ENCODE measurements at places on chromosomes 6 and 20.

- peak; percentile 38 for DNase-seq
Observed at GRCh38 chr20:35314816-35315631, 22.8 kb upstream of the FAM83C start.

- DNase-seq = no peak
Observed at GRCh38 chr6:2911171-2911570, 8.1 kb upstream of the SERPINB9 start.

DNA sequence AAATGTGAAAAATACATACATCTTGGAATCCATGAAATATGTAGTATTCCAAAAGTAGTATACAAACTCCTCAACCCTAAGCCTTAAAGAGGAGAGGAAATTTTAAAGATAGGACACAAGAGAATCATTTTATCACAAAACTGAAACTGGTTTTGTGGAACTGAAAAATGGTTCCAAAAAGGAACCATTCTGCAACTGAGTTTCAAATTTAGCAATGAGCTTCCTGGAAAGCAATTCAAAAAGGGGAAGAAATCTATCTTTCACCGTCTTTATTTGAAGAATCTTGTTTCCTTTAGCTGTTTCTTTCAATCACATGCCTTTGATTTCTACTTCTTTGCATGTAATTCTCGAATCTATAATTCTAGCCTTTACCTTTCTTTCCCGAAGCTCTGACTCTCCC lies 32.2 kb upstream of the LAMP5 start:
- peak; percentile 5 for DNase-seq

DNA sequence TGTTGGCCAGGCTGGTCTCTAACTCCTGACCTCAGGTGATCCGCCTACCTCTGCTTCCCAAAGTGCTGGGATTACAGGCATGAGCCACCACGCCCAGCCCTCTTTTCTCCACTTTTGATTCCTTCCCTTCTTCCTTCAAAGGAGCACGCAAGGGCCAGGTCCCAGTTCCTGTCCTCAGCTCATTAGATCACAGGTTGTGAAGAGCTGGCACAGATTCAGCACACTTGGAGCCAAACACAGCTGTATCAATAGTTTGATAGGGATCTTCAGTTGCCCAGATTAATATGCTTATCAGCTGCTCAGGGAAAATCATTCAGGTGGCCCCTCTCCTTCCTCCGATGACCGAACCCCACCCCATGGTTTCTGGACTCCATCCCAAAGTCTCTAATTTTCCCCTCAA lies 14.4 kb upstream of the SLC22A23 start:
- DNase-seq = no peak

- no peak for DNase-seq
Observed at GRCh38 chr6:157974341-157974894, 7.2 kb upstream of the SYNJ2 start.

GRCh38 chr6:5174244-5174643 lies 86.5 kb downstream of the LYRM4 start:
- no peak for DNase-seq

GRCh38 chr6:57024321-57024720 lies 22.2 kb upstream of the KIAA1586 start:
- DNase-seq = no peak

DNA sequence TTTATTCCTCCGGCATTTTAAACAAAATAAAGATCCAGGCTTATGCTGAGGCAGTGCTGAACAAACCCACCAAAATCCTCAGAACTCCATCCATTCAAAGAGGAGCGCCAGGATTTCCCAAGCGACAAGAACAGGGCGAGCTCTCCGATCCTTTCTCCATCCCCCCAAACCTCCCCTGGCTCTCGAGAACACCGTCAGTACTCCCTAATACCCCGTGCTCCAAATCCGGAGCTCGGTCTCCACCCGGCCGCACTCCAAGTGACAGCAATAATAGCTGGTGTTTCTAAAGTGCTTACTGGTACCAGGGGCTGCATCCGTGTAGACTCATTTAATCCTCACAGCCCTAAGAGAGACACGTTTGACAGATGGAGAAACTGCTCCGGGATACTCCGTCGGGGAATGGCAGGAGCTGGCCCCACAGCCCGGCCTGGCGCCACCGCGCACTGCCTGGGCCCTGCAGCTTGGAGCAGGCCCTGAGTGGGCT lies 277.1 kb upstream of the QKI start:
- DNase-seq = no peak

- DNase-seq = no peak
Observed at GRCh38 chr6:22199771-22200170, 97.1 kb downstream of the PRL start.

- DNase-seq = no peak
Observed at GRCh38 chr6:112680091-112680490, 333.0 kb downstream of the RFPL4B start.

DNA sequence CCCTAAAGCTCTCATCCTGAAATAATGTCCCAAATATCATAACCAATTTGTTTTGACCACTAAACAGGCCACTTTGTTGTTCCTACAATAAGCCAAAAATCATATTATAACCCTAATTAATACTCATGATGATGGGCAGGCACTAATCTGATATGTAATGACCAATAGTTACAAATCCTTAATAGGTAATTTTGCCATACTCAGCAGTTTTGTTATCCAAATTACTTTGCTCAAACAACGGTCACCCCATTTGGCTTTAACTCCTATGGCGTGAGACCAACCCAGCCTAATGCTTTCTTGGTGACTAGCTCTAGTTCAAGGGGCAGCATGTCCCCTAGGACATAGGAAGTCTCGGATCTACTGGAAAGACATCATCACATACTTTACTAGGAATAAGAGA lies 123.2 kb upstream of the ID4 start:
- no peak for DNase-seq

- DNase-seq = no peak
Observed at GRCh38 chr6:47729457-47729856, 31.1 kb downstream of the ADGRF4 start.

DNA sequence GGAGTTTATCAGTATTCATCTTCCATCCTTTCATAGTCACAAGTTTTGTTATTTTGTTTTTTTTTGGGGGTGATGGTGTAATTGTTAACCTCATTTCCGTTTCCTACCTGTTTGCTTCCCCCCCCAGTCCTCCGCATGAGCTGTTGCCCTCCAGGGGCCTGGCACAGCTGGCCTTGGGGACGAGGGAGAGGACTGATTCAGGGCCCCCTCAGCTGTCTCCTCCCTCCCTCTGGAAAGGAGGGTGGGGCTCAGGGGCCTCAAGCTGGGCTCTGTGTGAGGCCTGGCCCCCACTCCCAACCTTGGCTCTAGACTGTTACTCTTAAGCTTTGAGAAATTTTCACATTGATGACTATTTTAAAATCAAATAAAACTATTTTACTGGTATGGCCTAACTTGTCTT lies 4.0 kb downstream of the LRRC73 start:
- no peak for DNase-seq

DNA sequence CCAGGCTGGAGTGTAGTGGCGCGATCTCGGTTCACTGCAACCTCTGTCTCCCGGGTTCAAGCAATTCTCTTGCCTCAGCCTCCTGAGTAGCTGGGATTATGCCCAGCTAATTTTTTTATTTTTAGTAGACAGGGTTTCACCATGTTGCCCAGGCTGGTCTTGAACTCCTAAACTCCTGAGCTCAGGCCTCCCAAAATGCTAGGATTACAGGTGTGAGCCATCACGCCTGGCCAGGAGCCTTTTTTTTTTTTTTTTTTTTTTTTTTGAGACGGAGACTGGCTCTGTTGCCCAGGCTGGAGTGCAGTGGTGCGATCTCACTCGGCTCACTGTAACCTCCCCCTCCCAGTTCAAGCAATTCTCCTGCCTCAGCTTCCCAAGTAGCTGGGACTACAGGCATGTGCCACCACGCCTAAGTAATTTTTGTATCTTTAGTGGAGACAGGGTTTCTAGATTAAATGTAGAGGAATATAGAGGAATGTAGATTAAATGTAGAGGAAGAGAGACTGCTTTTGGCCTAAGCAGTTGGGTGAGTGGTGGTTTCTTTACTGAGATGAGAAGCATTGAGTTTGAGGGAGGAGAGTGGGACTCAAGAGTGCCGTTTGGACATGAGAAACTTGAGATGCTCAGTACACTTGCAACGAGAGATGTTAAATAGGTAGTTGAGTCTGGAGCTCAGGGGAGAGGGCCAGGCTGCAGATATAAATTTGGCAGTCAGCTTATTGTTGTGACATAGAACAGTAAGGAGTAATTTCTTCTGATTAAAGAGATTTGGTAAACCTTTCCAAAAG lies 16.7 kb downstream of the VAPB start:
- no peak for DNase-seq

GRCh38 chr6:133456439-133456838 lies 215.3 kb downstream of the EYA4 start:
- no peak for DNase-seq

DNA sequence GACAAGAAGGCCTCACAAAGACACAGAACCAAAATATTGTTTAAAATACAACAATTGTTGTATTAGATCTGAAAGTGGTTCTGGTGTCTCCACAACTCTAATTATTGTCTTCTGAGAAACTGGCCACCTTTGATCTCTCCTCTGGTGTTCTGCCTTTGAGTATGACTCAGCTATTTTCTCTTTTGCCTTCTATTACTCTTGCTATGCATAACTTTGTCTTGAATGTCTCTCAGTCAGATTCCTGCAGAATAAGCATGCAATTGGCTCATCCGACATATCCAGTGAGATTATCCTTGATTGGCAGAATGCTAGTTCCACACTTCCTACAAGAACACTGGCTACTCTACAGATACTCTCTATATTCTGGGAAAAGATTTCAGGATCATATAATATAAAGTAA lies 14.3 kb upstream of the EPM2A start:
- DNase-seq = peak; percentile 54

All from AML-193 (cell line).